ENCODE measurements at places on chromosomes 5 and 9. TPM values are rescaled to one million over a fixed set of nuclear protein-coding genes. Genes with fewer than 3 reads are reported as not detected.

The MACROH2A1 gene
- total RNA-seq, result 323 TPM

The KCNV2 gene
- total RNA-seq, result not detected

The IL4 gene
- not detected for total RNA-seq

The TXNDC8 gene
- total RNA-seq, result not detected

The MEIKIN gene
- total RNA-seq, result not detected

The SPARC gene
- 107 TPM for total RNA-seq

The CLIC3 gene
- 3.6 TPM for total RNA-seq

The MYMK gene
- total RNA-seq, result not detected

The EEIG1 gene
- total RNA-seq, result 95.9 TPM

The TRIM36 gene
- total RNA-seq, result 26.9 TPM

The C5orf58 gene
- not detected for total RNA-seq

The PCDHA9 gene
- 0.19 TPM for total RNA-seq

The ACTBL2 gene
- total RNA-seq, result not detected

The IL7R gene
- total RNA-seq, result 6.1 TPM

The STK10 gene
- total RNA-seq, result 16.1 TPM

The SLC25A2 gene
- total RNA-seq, result 0.21 TPM

The AK8 gene
- 0.59 TPM for total RNA-seq

The ZNF454 gene
- total RNA-seq, result 1.4 TPM

The PCDHGB6 gene
- total RNA-seq, result 1.0 TPM

The PCDHGA6 gene
- total RNA-seq, result 1.5 TPM

The CENPH gene
- 13.9 TPM for total RNA-seq

The NOTCH1 gene
- 49.3 TPM for total RNA-seq

The CDO1 gene
- total RNA-seq, result 0.27 TPM

The SLC27A6 gene
- 0.48 TPM for total RNA-seq

The PHF24 gene
- 0.64 TPM for total RNA-seq

The OR1J2 gene
- not detected for total RNA-seq

The LHX3 gene
- not detected for total RNA-seq

The NR4A3 gene
- total RNA-seq, result 3.9 TPM

The ZNF366 gene
- total RNA-seq, result 0.47 TPM

The PCDHA6 gene
- total RNA-seq, result 0.11 TPM

The SUSD3 gene
- 1.6 TPM for total RNA-seq

The GPX8 gene
- total RNA-seq, result 7.1 TPM

The CERCAM gene
- 4.9 TPM for total RNA-seq

The SEMA5A gene
- 32.7 TPM for total RNA-seq

The TMOD1 gene
- 1.0 TPM for total RNA-seq

The HSPB3 gene
- total RNA-seq, result not detected

The STPG3 gene
- total RNA-seq, result not detected

The COL23A1 gene
- 0.37 TPM for total RNA-seq

The EDIL3 gene
- 27.5 TPM for total RNA-seq

The TOMM5 gene
- total RNA-seq, result 59.9 TPM

The SGCD gene
- 2.2 TPM for total RNA-seq

The DMRT3 gene
- total RNA-seq, result not detected

The SLC45A2 gene
- total RNA-seq, result 0.32 TPM

The ADGRV1 gene
- total RNA-seq, result 12.9 TPM

The DENND4C gene
- 91.4 TPM for total RNA-seq

The CDH18 gene
- not detected for total RNA-seq

The SPATA31D4 gene
- total RNA-seq, result not detected

The HAVCR2 gene
- total RNA-seq, result 3.1 TPM

The NR2F1 gene
- 2.9 TPM for total RNA-seq

The FOXI1 gene
- total RNA-seq, result not detected

The ZNG1F gene
- 12.1 TPM for total RNA-seq

The DMAC1 gene
- 62.3 TPM for total RNA-seq

The ZFP2 gene
- total RNA-seq, result 0.89 TPM

The SLC26A2 gene
- 339 TPM for total RNA-seq

Measured in colonic mucosa (tissue), 4 donors.